ENCODE measurements at places on chromosomes 12 and 14.

- no peak for DNase-seq
Observed at GRCh38 chr14:28294834-28295440, 471.6 kb upstream of the FOXG1 start.

DNA sequence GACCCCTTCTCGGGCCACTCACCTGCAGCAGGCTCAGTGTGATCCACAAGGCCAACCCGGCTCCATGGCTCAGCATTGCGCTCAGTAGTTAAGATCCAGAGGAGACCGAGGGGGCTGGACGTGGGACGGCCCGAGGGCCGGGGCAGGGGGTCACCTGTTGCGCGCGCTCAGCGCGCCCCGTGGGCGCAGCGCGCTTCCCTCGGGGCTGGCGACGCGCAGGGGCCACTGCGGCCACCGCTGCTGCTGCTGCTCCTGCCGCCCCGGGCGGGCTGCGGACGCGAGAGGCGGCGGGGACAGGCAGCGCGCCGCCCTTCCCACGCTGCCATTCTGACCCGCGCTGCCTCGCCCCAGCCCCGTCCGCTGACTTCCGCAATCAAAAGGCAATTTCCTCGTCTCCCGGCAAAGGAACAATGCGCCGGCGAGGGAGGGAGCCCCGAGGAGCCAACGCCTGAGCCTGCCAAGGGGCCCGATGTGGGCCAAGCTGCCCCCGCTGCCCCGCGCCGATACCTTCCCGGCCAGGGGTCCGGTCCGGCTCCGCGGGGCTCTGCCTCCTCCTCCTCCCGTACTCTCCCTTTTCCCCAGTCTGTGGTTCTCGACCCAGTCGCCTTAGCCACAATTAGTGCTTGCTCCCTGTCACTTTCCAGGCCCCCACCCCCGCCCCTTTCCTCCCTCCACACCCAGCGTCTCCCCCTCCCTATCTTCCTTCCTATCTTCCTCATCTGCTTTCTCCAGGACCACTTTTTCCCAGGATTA lies 27.3 kb downstream of the PTPRB start:
- no peak for DNase-seq

DNA sequence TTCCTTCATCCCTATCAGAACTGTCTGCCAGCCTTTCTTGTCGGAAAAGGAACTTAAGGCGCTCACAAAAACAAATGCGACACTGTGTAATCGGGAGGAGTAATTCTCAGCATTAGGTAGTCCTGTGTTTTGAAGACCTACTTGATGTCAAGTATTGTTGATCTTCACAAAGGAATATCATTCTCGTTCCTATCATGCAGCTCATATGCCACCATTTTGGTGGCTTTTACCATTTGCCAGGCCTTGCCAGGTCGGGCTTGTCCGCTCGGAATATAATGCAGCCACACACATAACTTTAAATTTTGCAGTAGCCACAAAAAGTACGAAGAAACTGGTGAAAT lies 903 bp upstream of the PPP4R3A start:
- no peak for DNase-seq

GRCh38 chr12:62525271-62525670 lies 58.6 kb downstream of the MON2 start:
- DNase-seq: no peak

DNA sequence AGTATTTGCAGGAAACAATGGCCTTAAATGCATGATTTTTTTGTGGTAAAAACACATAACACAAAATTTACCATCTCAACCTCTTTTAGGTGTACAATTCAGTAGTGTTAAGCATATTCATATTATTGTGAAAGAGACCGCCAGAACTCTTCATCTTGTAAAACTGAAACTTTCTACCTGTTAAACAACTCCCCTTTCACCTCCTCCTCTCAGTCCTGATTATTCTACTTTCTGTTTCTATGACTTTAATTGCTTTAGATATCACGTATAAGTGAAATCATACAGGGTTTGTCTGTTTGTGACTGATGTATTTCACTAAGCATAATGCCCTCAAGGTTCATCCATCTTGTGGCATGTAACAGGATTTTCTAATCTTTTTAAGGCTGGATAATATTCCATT lies 353.4 kb downstream of the ADAMTS20 start:
- DNase-seq: no peak

DNA sequence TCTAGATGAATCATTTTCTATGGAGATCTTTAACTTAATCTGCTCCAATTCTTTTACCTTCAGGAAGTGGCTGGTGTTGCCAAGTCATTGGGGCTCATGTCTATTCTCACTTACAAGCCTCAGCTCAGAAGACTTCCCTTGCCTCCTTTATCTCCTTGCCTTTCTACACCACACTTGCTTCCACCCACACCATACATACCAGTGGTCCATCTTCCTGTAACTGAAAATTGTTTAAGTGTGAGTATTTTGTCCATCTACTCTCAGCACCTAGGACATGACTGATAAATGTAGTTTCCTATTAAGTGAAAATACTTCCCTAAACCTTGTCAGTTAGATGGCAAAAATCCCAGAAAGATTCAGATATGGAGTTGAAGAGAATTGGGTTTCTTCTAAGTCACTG lies 199.7 kb upstream of the CPNE8 start:
- no peak for DNase-seq

GRCh38 chr12:101803978-101804377 lies 26.8 kb downstream of the GNPTAB start:
- no peak for DNase-seq

DNA sequence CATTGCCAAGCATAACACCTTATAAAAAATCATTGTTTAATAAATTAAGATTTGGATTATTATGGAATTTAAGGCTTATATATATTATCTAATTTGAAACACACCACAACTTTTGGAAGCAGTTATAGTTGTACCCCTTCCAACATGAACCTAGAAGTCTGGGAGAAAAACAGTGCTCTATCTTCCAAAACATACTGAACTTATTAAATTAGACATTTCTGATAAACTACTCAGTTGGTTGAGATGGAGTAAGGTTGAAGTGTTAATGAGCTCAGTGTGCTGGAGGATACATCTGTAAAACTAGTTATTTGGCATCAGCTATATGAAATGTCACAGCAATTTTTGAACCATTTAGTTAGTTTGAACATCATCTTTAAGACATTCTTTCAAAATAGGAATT lies 227.4 kb downstream of the ALX1 start:
- DNase-seq: no peak

- DNase-seq: no peak
Observed at GRCh38 chr12:65494537-65494936, 216.1 kb downstream of the MSRB3 start.

DNA sequence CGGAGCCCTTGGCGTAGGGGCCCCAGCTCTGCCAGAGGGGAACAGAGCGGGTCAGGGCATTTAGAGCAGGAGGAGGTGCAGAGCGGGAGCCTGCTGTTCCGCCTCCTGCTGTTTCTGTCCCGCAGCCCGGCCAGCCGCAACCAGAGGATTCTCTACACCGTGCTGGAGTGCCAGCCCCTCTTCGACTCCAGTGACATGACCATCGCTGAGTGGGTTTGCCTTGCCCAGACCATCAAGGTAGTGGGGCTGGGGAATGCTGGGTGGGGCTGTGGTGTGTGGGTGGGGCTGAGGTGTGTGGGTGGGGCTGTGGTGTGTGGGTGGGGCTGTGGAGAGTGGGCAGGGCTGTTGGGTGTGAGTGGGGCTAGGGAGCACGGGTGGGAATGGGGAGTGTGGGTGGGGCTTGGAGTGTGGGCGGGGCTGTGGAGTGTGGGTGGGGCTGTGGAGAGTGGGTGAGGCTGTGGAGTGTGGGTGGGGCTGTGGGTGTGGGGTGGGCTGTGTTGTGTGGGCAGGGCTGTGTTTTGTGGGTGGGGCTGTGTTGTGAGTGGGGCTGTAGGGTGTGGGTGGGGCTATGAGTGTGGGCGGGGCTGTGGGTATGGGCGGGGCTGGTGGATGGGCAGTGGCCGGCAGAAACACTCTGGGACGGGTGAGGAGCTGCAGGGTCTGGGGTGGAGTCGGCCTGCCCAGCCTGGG lies 8.0 kb downstream of the ASPG start:
- DNase-seq: no peak

GRCh38 chr14:25756876-25757275 lies 706.9 kb upstream of the STXBP6 start:
- DNase-seq: no peak

GRCh38 chr12:108640802-108641445 lies 7.2 kb upstream of the SELPLG start:
- DNase-seq: no peak

GRCh38 chr12:12582193-12582881 lies 19.7 kb upstream of the DUSP16 start:
- peak; percentile 59 for DNase-seq

DNA sequence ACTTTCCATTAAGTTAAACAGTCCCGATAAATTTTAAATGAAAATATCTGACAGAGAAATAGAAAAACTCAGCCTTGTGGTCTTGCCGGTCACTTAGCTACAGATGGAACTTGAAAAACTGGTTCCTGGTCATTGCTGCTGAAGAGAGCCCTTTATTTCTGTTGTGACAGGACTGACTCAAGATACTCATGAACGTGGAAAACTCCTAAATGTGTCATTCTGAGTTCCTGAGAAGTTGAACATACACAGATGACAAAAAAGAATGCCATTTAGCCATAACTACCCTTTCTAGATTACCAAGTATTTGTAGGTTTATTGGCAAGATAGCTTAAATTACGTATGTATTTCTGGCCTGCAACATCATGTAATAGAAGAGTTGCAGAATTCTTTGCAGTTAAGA lies 134.2 kb downstream of the HMGA2 start:
- no peak for DNase-seq

- no peak for DNase-seq
Observed at GRCh38 chr12:124869059-124869665, 5.5 kb upstream of the SCARB1 start.

GRCh38 chr12:6696690-6697583 lies 3.7 kb downstream of the PIANP start:
- DNase-seq: peak; percentile 42

- DNase-seq: no peak
Observed at GRCh38 chr14:101962503-101962874, 1.9 kb upstream of the DYNC1H1 start.

- DNase-seq: no peak
Observed at GRCh38 chr12:26539131-26539530, 293.9 kb downstream of the ITPR2 start.

- DNase-seq: no peak
Observed at GRCh38 chr14:20684662-20685456, 499 bp downstream of the RNASE4 start.

DNA sequence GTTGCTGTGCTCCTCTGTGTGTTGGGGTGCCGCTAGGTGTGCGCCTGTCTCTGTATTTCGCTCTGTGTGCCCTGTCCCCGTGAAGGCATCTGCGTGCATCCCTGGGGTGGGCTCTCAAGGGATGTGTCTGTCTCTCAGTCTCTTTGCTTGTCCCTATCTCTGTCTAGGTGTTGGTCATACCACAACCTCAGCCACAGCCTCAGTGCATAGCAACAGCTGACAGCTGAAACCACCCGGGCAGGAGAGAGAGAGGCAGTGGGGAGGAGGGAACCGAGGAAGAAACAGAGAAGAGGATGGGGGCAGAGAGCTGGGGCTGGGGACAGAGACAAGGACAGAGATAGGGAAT lies 953 bp upstream of the NXPH4 start:
- DNase-seq: no peak

- DNase-seq: no peak
Observed at GRCh38 chr12:24574538-24574937, 374.4 kb downstream of the BCAT1 start.

GRCh38 chr12:53231921-53232645 lies at the start of gene RARG:
TSS of gene RARG (minus strand) at chr12:53232209. CDS start at chr12:53227545, 4,664 bp downstream.
- no peak for DNase-seq

DNA sequence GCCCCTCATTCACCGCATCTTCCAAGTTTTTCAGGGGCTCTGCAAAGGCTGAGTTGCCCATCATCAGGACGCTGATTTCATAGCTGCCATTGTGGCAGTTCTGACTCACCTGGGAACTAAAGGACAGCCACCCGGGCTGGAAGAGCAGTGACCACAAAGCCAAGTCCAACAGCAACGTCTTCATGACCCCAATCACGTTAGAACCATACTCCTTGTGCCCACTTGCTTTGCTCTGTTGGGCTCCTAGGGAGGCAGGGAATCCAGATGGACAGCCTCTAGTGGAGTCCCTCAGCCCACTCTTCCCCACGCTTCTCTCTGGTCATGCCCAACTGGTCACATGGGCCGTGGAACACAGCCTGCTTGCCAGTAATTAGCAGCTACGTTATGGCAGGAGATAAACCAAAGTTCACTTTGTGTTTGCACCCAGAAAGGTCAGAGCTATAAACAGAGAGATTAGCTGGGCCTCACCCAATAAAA lies at the start of gene GUCY2C:
Gene GUCY2C (minus strand): TSS at position 335 of the 477 bp plus-strand sequence. CDS start 151 bp downstream, at position 184.
- DNase-seq: no peak

DNA sequence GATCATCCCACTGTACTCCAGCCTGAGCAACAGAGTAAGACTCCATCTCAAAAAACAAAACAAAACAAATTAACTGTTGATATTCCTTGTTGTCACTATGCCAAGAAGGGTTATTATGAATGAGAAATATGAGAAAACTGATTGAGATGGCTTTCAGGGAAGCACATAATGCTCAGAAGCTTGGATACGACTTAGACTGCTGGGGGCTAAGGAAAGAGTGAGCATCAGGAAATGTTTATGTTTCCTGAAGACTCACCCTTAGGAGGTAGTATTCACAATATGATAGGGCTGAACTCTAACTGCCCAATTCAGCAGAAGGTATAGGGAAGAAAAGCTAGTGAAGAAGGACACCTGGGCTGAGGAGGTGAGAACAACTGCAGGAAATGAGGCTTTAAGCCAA lies 6.3 kb downstream of the STYK1 start:
- DNase-seq: no peak

GRCh38 chr12:106080041-106080790 lies 58.5 kb downstream of the NUAK1 start:
- DNase-seq: no peak

- no peak for DNase-seq
Observed at GRCh38 chr12:47800582-47800981, 19.1 kb downstream of the HDAC7 start.
